Putamen (tissue), 1 donor: ENCODE measurements at places on chromosomes 1 and 21.

DNA sequence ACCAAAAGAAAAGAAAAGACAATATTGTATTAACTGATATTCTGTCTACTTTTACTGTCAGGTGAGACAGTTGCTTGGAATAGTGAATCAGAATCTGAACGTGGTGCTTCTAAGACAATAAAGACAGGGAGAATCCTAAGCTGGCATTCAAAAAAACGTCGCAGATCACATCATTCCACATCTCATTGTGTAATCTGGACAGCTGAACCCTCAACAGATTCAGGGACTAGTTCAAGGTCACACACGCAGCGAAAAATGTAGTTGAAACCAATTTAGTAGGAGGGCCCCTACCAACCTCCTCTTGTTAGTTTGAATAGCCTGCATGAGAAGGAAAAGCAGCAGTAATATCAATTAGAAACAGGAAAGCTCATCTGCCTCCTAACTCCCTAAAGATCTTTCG is 46.4 kb upstream of the KRTAP19-8 start:
- DNase-seq: no peak

- no peak for DNase-seq
Measured at GRCh38 chr1:245690946-245691541, 536.3 kb downstream of the KIF26B start.

DNA sequence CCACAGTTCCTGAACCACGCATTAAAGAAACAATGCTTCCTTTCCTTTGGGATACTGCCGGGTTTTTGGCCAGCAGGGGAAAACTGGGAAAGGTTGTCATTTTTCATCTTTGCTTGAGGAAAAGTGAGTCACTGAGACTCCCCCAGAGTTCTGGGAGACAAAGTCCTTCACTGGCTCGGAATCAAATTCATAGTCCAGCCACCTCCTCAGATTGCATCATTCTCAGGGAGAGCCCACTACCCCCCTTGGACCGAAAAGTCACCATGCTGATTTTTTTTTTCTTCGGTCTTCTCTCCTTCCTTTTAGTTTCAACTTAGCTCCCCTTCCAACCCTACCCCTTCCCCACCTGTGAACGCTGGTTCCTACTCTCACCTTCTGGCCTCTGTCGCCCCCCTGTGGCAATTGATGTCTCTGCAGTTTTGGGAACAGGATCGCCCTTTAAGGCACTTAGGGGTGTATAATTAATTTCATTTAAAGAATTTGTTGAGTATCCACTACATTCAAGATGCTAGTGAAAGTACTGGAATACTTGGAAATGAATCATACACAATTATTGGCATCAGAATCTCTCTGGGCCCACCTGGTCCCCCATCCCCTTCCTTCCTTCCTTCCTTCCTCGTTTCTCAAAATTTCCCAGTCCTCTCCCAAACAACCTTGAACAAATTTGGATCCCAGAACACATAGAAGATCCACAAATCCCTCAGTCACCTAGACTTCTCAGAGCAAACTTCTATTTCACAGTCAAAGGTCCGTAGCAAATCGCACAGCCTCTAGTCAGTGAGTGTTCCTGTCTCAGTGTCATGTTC is 6.9 kb downstream of the ACKR1 start:
- DNase-seq: no peak

GRCh38 chr1:172905452-172905851 is 145.3 kb downstream of the TNFSF18 start:
- DNase-seq: no peak

DNA sequence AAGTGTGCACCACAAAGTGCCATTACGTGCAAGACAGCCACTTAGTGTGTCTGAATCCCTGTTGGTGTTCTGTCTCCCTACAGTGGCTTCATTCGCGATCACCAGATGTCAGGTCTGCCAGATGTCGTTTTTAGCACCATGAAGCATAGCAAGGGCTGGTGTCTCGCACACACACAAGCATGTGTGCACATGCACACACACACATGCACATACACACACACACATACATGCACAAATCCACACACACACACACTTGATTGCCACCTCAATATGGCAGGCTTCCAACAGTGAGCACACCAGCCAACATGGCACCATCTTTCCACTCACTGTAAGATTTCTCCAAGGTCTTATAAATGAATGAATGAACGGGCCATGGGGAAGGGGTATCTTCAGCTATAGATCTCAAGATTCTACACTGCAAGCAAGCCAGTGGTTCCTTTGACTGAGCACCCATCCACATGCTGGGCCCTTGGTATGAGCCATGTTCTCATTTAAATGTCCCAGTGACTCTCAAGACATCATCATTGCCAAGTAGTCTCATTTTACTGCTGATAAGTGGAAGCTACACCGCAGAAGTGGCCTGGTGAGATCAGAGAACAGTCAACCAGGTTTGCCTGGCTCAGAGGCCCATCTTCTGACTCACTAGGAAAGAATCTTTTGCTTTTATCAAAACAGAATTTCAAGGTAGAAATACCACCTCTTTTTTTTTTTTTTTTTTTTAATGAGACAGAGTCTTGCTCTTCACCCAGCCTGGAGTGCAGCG is 84.9 kb downstream of the SIM2 start:
- DNase-seq: no peak

DNA sequence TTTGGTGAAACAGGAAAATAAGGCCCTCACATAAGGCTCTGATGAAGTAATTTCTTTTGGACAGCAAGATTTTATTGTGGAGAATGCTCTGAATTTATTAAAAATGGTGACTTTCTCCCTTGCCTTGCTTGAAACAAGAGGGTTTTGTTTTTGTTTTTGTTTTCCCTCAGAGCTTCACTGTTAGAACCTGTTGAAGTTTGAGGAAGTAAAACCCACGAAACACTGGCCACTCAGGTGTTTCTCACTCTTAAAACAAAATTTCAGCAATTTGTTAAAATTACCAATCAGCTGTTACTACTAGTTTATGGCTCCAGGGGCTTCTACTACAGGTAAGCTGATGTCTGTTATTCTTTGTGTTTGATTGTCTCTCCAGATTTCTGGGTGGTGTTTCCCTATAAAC is 112.6 kb upstream of the B3GALT2 start:
- no peak for DNase-seq

DNA sequence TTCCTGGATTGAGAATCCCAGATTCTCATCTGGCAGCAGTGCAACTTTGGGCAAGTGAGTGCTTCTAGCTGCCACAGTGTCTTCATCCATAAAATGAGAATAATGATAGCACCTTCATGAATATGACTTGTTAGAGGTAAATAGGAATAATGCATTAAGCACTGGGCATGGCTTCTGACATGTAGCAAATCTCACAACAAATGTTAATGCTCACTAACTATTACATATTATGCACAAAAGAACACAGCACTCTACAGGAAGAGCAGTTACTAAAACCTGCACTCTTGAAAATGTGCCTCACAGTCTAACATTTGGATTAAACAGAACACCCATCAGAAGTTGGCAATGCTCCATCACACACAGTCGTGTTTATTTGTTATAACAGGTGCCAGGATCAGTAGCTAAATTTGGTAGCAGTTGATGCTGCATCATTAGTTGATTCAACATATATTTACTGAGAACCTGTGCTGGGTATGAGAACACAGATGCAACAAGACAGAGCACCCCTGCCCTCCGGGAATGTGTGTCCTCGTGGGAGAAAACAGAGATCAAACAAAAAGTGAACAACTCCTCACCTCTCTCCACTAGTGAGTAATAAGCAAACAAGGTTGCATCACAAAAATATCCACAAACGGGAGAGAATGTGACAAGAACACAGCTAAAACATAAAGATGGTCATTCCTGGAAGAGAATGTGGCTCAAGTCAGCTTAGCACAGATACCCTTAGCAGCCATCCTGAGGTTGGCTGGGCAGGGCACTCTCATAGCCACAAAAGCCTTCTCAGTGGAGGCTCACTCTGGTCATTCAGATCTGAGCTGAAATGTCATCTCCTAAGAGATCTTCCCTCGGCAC is 26.2 kb upstream of the LBR start:
- DNase-seq: no peak

DNA sequence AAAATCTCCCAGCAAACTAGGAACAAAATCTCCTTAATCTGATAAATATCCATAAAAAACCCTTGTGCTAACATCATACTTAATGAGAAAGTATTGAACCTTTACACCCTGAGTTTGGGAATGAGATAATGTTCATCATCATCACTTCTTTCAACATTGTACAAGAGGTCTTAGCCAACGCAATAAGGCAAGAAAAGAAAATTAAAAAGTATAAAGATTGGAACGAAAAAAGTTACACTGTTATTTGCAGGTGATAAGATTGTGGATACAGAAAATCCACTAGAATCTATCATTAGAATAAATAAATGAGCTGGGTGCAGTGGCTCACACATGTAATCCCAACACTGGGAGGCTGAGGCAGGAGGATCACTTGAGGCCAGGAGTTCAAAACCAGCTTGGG is 76.7 kb downstream of the UBR4 start:
- no peak for DNase-seq

- peak; percentile 64 for DNase-seq
Measured at GRCh38 chr1:212539737-212540430, 68.7 kb upstream of the ATF3 start.

DNA sequence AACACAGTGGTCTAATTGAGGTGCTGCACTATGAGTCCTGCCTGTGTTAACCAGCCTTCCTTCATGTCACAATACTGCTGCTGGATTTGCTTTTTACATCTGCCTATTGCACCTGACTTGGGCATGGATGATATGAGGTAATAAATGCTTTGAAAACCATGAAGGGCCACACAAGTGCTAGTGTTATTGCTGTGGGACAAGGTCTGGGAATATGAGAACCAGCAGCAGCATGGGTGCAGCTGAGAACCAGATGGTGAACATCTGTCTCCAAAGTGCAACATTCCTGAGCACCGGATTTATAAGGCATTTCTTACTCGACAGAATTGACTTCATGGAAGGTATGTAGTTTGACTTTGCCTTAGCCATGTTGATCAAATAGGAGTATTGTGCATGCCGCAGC is 16.6 kb downstream of the TRIM45 start:
- DNase-seq: no peak

DNA sequence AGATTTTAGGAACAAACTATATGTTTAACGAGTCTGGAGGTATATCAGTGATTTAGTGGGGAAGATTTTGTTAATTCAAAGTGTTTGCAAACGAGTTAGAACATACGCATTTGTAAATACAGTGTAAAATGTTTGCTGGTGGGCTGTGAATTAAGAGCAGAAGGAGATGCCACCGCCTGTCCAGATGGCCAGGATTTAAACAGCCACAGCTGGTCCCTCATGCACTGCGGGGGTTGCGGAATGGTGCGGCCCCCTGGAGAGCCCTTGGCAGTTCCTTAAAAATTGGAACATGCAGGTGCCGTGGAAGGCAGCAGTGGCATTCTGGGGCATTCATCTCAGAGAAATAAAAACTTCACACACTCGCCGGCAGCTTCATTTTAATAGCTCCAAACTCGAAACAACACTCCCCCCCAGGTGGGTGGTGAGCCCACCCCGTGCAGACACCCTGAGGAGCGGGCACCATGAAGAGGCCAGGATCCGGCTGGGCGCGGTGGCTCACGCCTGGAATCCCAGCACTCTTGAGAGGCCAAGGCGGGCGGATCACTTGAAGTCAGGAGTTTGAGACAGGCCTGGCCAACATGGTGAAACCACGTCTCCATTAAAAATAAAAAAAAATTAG is 3.5 kb upstream of the C1orf159 start:
- DNase-seq: no peak

DNA sequence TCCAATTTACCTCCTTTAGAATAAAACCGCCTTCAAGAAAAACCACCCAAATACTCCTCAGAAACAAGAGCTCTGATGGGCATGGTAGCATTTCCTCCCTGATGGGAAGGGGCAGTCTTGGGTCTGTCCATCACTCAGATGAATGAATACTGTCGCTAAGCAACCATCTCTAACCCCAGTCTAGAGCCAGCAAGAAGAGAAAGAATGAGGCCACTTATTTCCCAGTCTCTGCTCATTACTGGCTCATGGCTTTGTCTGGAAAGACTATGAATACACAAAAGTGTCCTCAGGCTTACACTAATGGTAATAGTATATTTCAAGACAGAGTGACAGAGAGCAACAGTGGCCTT is 51.0 kb upstream of the F3 start:
- no peak for DNase-seq

- no peak for DNase-seq
Measured at GRCh38 chr1:211915924-211916323, 85.4 kb upstream of the LPGAT1 start.

DNA sequence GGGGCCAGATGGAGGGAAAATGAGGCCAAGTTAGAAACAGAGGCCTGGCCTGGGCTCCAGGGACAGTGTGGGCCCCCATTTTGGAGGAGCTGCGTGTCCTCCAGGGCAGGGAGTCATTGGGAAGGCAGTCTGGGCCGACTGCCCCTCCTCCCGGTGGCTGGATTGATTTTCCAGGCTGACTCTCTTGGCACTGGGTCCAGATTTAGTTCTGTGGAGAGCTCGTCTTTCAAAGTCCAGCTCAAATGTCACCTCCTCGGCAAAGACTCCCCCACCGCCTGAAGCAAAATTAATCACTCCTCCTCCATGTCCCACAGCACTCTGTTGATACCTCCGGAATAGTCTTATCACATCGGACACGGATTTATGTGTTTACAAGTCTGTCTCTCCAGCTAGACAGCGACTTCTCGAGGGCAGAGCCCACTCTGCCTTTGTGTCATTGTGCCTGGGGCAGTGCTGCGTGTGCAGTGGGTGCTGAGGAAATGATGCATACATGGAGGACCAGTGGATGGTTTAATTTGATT is 175.1 kb downstream of the CAMTA1 start:
- no peak for DNase-seq

DNA sequence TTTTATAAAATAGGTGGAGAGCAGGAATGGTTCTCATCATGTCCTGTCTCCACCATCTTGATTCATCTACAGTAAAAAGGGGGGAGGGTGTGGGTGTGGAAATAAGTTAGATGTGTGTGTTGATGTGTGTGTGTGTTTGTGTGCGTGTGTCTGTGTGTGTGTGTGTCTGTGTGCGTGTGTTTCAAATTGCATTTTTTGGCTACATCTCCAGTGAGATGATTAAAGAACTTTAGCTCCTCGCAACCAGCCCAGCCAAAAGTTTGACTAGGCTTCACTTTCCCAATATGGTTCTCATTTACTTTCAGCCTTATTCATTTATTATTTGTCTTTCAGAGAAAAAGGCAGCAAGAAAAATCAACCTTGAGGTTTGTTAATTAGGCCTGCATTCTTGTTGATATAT is 14.7 kb upstream of the HAO2 start:
- no peak for DNase-seq

- peak; percentile 65 for DNase-seq
Measured at GRCh38 chr1:27430903-27431600, 38.6 kb downstream of the GPR3 start.

- no peak for DNase-seq
Measured at GRCh38 chr1:183600136-183600535, 9.9 kb upstream of the NCF2 start.

GRCh38 chr1:235024711-235025421 is 103.8 kb downstream of the TOMM20 start:
- no peak for DNase-seq

DNA sequence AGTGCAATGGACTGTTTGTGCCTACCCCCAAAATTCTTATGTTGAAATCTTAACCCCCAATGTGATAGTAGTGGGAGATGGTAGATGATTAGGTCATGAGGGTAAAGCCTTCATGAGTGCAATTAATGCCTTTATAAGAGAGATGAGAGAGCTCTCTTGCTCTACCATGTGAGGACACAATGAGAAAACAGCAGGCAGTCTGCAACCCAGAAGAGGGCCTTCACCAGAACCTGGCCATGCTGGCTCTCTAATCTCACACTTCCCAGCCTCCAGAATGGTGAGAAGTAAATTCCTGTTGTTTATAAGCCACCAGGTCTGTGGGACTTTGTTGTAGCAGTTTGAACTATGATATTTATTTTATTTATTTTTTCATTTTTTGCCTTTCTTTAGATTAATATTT is 21.0 kb downstream of the RYR2 start:
- DNase-seq: no peak
